Stimulated activated CD8-positive, alpha-beta memory T cell treated with anti-CD3 and anti-CD28 coated beads, Interleukin-12 subunit alpha, Interleukin-12 subunit beta, amount 100 ng/mL, for 1 hour (primary cell): ENCODE measurements at places on chromosomes 12 and 14.
A peak's percentile ranks its signal among the peaks of the same experiment; 100 is the strongest.

- no peak for DNase-seq
Measured at GRCh38 chr12:106452309-106452708, 94.8 kb downstream of the POLR3B start.

DNA sequence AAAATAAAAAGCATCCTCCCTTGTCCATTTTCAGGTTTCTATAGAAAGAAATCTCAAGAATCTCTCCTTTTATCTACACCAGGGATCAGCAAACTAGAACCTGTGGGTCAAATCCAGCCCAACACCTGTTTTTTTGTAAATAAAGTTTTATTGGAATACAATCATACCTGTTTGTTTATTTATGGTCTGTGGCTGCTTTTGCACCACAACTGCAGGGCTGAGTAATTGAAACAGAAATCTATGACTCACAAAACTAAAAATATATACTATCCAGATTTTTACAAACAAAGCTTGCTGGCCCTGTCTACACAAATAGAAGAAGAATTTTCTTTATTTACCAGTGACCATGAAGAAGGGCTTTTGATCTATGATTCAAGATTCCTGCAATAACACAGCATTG, 95.1 kb upstream of the COCH start:
- no peak for DNase-seq

DNA sequence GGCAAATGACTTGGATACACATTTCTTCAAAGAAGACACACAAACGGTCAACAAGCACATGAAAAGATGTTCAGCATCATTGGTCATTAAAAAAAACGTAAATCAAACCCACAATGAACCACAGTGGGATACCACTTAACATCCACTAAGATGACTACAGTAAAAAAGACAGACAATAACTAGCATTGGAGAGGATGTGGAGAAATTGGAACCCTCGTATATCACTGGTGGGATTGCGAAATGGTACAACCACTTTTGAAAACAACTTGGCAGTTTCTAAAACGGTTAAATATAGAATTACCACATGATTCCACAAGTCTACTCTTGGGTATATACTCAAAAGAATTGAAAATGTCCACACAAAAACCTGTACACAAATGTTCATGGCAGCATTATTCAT, 25.2 kb upstream of the PPFIBP1 start:
- DNase-seq: no peak

DNA sequence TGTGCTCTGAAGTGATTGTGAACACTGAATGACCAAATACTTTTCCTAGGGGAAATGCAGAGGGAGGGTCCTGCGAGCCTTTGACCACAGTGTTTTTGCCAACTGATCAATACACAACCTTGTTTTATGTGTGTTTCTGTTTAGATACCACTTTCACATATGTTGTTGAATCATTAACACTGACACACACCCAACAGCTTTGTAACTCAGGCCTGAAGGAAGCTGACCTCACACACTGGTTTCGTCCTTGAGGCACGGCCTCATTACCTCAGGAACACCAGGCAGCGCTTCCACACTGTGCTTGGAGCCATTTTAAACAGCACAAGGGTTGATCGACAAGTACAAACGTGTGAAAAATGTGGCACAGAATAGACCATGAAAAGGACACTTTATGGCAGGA, 60.0 kb downstream of the PPFIBP1 start:
- DNase-seq: no peak

DNA sequence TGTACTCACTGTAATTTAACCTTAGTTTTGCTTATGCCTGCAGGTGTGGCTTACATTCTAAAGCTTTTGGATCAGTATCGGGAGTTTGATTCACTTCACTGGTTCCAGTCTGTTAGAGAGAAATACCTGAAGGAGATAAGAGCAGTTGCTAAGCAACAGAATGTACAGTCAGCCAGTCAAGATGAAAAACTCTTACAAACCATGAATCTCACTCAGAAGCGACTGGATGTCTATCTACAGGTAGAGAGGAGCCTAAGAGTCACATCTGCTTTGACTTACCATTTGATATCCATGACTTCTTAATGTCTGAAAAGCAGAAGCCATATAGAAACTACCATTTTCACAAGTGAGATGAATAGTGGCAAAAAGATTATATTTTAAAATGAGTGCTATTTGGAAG, 56.5 kb downstream of the WASHC4 start:
- DNase-seq: no peak

DNA sequence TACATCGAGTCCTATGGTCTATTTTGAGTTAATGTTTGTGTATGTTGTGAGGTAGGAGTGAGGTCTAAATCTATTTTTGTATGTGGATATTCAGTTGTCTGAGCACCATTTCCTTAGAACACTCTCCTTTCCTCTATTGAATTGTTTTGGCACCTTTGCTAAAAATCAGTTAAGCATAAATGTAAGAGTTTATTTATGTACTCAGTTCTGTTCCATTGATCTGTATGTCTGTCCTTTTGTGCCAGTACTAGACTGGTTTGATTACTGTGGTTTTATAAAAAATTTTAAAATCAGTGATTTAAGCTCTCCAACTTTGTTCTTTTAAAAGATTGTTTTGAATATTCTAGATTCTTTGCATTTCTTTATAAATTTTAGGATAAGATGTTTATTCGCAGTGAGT, 70.1 kb upstream of the PCNX4 start:
- no peak for DNase-seq

- no peak for DNase-seq
Measured at GRCh38 chr12:111991946-111992345, 21.0 kb downstream of the TMEM116 start.

- DNase-seq: no peak
Measured at GRCh38 chr12:121765573-121765972, 27.9 kb downstream of the RHOF start.

DNA sequence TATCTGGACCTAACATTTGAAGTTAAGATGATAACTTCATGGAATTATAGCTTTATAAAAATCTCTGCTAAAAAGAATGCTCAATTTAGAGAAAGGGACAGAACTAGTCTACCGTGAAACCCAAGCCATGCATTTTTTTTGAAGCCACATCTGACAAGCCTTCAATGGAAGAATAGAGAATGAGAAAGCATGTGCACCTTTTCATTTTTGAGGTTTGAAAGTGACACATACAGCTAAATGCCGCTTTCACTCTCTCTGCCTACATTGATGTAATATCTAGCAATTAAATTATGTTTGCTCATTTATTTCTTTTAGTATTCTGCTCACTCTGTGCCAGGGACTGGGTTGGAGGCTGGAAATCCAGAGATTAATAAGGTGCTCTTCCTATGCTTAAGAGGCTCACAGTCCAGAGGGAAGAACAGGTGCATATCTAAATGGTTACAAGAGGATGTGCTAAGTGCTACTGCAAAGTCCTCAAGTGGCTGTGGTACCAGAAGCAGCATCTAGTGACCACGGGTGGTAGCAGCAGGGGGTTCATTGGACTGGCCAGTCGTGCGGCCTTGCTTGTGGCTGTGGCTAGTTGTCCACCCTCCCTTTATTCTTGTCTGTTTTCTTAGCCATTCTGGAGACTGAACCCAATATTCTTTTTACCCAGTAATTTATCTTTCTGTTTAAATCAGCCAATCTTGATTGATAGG, 60.4 kb downstream of the PPP1R36 start:
- no peak for DNase-seq

GRCh38 chr12:65084579-65084978, 36.5 kb downstream of the WIF1 start:
- no peak for DNase-seq

- no peak for DNase-seq
Measured at GRCh38 chr14:98965076-98965475, 306.9 kb downstream of the BCL11B start.

DNA sequence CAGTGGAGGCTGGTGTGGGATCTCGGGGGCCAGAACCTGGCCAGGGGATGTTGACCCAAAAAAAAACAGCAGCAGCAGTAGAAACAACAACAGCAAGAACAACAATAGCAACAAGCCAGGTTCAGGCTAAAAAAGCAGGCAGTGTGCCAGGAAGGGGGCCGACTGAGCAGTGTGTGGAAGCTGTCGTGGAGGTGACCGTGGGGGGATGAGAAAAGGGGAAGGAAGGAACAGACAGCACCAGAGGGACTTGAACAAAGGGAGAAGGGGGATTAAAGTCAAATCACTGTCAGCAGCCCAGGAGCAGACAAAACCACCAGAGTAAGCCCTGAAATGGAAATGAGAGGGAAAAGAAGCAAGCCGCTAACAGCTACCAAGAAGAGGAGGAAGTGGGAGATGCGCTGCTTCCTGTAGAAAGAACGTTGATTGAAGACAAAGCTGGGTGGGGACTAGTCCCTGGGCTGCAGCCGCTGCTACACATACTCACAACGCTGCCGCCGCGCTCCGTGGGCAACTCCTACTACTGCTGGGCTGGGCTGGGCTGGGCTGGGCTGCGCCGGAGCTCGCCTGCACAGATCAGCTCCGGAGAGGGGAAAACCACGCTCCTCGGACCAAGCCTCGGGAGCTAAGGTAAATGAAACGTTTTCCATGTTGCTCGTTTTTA, at the start of gene GNG2:
Gene GNG2, plus strand, starts transcription at position 449 of the 661 bp plus-strand sequence. CDS start 90,067 bp downstream, outside the sequence.
- DNase-seq: peak; percentile 69

- DNase-seq: no peak
Measured at GRCh38 chr12:64729909-64730587, 29.2 kb downstream of the GNS start.

GRCh38 chr14:42140831-42141279, 534.2 kb downstream of the LRFN5 start:
- no peak for DNase-seq

- DNase-seq: no peak
Measured at GRCh38 chr12:40002178-40003169, 103.4 kb downstream of the SLC2A13 start.

DNA sequence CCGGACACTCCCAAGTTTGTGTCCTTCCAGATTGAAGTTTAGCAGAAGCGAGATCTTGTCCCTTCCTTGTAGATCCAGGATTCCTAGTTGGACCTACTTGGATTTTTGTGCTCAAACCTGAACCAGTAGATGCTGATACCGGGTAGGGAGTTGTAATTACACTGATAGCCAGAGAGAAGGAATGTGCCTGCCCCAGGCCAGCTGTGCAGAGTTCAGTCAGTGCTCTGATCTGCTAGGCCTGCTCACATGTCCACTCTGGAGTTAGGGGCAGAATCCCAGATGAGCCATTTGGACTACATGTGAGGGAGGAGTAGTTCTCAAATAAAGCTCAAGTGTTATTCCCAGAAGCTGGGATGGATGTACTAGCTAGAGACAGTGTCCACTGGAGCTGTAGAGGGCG, 65.7 kb downstream of the PRKCH start:
- DNase-seq: no peak

GRCh38 chr12:121181181-121181580, 28.7 kb upstream of the P2RX4 start:
- no peak for DNase-seq
